ENCODE measurements at places on chromosomes 12 and 14.

DNA sequence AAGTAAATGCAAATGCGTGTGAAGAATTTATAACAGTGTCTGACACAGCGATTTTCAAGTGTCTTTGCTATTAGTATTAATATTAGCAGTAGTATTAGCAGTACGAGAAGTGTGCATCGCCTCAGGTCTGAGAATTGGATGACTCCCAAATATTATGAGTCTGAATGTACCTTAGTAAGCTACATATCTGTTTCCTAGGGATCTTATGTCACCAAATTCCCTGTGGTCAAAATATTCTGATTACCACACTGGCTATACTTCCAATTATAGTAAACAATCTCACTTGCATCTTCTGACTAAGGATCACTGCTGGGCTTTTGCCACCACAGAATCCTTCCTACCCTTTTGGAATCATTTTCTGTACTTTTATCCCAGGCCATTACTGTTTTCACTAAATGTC is 396.0 kb upstream of the MIS18BP1 start:
- DNase-seq: no peak

DNA sequence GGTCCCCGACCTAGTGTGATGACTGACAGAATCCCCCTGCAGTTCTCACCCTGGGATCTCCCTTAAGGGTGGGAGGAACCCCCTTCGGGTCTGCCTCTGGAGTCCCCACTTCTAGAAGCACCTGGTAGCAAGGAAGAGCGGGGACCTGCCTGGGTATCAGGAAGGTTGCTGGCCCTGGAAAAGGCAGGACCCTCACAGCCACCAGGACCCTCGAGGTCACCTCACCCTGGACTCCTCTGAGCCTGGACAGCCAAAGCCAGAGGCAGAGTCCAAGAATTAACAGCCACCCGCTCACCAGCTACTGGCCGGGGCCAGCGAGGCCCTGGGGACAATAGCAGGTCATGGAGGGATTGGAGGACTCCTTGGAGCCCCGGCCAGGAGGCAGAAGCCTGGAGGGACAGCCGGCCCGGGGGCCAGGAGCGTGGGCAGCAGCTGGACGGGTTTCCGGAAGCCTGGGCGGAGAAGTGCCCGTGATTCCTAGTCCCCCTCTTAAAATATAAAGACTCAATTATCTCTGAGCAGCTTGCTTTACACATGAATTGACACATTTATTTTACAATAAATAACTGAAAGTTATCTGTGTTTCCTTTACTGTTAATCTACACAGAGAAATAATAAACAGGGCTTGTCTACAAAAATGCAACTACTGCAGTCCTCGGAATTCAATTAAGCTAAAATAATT is 17.5 kb downstream of the BCL11B start:
- no peak for DNase-seq

DNA sequence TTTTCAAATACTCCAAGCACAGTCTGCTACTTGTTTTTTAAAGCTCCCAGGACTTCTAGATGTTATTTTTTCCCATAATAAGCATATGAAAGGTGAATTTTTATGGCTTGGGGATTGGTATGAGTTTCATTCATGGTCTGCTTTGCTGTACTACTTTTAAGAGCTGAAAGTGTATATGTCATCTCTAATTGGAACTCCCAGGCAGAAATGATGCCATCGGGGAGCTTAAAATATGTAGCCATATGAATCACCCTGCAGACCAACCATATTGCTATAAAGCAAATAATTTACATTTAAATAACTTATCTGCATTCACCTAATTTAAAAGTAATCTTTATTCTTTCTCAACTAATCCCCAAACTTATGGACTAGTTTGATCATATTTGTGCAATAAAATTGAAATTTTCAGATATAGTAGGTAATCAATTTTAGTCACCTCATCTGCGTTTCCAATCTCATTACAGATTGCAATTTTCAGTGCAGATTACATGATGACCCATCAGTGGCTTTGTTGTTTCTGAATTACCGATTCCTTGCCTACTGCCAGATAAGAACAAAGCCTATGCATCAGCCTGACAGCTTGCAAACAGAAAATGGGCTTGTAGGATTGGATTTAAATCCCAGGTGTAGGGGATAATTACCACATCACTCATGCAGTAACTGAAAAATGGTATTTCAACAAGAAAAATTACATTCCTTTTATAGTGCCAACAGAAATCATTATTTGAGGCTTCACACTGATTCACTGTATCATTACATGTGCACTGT is 689.4 kb downstream of the NOVA1 start:
- DNase-seq: no peak

GRCh38 chr14:99644723-99645544 is at the start of gene HHIPL1:
TSS of gene HHIPL1 (plus strand) at chr14:99645129. CDS start at chr14:99645208, 79 bp downstream.
- no peak for DNase-seq

- no peak for DNase-seq
Measured at GRCh38 chr12:130992448-130992847, 38.7 kb downstream of the ADGRD1 start.

DNA sequence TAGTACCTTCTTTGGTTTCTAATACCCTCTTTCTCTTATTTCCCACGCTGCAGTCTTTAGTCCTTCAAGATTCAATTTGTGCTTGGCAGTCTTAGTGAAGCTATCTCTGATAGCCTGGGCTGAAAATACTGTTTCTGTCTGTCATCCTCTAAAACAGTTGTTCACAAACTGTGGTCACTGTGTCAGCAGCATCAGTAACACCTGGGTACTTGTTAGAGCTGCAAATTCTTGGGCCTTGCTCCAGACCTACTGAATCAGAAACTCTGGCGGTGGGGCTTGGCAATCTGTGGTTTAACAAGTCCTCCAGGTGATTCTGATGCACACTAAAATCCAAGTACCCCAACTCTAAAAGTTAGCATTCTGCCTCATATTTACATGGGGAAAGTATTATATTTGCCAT is 217.5 kb upstream of the SEL1L start:
- DNase-seq: no peak

GRCh38 chr14:100030452-100031153 is 34.6 kb upstream of the EVL start:
- DNase-seq: no peak

- no peak for DNase-seq
Measured at GRCh38 chr14:92590941-92591340, 77.4 kb downstream of the RIN3 start.

All from hematopoietic multipotent progenitor cell treated with erythropoietin and hydrocortisone succinate and interleukin-3 and kit ligand, for 6 days (in vitro differentiated cells).